DMS79 treated with DMSO at 0.1 percent for 48 hours (cell line): ENCODE measurements at places on chromosomes 16 and 17.

GRCh38 chr16:19338335-19338734, 52.8 kb downstream of the CLEC19A start:
- DNase-seq: no peak

- no peak for DNase-seq
These were observed 318.6 kb downstream of the PMP22 start for GRCh38 chr17:14946481-14946880.

- DNase-seq: no peak
These were observed 626 bp downstream of the PELP1 start for GRCh38 chr17:4703330-4703691.

- DNase-seq: no peak
These were observed 34.0 kb upstream of the ADAMTS18 start for GRCh38 chr16:77468831-77469230.

- DNase-seq: no peak
These were observed 82.3 kb upstream of the ZNF469 start for GRCh38 chr16:88300463-88300835.

- DNase-seq: peak; percentile 54
These were observed 1.4 kb upstream of the NBR1 start for GRCh38 chr17:43169561-43170139.

DNA sequence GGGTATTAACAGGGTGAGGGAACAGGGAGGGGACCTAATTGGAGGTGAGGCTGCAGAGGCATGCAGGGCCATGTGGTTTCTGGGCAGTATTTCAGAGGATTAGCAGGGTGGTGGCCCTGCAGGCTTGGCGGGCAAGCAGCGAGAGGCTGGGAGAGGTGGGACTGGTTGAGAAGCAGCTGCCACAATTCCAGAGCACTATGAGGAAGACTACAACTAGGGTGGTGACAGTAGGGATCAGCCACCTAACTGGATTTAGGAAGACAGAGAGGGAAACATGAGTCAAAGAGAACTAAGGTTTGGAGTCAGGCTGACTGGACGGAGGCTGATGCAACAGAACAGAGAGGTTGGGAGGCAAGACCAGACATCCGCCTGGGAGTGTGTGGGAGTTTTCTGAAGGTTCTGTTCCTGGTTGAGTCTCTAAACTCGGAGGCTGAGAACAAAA, 12.3 kb downstream of the ALOXE3 start:
- no peak for DNase-seq

DNA sequence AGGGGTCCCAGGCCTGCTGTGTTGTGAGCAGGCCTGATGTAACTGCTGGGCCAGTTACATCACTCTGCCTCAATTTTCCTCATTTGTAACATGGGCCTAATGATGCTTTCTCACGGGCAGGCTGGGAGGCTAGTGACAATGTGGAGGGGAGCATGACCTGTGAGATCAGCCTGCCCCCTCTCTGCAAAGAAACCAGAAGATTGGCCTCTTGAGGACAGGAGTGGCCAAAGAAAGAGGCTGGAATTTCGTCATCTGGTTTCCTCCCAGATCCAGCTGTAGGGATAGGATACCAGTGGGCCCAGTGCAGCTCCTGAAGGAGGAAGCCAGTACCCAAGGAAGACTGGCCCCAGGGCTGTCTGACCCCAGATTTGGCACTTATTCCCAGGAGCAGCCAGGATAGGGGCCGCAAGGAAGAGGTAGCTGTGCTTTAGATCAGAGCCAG, 615 bp upstream of the SREBF1 start:
- DNase-seq: no peak

GRCh38 chr17:49935526-49936210, 33.3 kb upstream of the DLX4 start:
- DNase-seq: no peak

GRCh38 chr17:58086953-58087352, 3.7 kb downstream of the DYNLL2 start:
- DNase-seq: no peak

DNA sequence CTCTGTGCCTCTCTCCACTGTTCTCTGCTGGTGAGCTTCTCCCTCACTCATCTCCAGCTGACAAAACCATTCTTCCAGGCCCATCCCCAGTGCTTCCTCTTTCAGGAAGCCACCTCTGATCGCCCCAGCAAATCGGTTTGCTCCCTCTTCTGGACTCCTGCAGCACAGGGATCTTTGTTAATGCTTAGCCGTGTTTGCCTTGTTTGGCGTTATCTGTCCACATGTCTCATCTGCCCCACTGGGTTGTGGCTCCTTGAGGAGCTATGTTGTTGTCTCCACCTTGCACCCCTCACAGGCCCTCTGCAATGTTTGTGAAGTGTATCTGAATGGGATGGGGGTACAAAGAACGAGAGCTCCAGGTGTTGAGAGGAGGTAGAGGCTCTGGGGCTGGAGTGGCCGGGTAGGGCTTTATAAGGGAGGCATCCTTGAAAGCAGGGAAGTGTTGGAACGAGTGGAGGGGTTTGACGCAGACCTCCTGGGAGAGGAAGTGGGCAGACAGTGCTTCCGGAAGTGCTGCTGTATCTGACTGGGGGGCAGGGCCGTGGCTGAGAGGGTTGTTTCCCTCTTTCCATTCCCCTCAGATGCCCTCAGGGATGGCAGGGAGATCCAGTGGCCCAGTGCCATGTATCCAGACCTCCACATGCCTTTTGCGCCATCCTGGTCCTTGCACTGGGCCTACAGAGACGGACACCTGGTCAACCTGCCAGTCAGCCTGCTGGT, 27.8 kb downstream of the CASKIN2 start:
- DNase-seq: no peak

- no peak for DNase-seq
These were observed 38.7 kb downstream of the ESRP2 start for GRCh38 chr16:68197250-68197649.

DNA sequence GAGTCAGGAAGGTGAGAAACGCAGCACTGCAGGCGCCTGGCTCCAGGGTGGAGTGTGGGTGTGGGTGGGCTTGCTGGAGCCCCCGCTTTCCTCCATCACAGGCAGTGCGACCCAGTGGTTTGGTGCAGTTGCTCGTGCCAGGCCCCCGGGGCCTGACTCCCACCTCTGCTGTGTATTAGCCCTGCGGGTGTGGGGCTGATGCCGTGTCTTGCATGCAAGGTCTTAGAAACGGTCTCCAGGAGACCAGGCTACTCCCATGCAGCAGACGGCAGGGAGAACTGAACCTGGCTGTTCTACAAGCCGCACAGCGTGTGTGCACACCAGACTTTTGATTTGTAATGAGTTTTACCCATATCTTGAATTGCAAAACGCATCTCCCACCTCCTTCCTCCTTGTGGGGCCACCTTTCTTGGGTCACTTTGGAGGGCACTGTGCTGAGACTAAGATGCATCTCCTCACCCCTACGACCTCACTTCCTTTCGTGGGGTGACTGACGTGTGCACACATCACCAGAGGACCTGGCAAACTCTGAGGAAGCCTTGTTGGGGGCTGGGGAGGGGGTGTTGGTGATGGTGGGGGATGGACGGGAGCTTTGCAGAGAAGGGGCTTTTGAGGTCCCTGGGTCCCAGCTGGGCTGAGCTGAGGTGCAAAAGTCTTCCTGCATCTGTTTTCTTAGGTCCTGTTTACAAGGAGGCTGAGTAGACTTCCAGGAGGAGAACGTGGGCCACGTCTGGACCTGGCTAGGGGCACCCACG, 101.8 kb upstream of the TNRC6C start:
- DNase-seq: no peak

GRCh38 chr17:44384823-44385286, 4.6 kb downstream of the ITGA2B start:
- no peak for DNase-seq

GRCh38 chr17:31997005-31997404, 10.2 kb upstream of the LRRC37B start:
- no peak for DNase-seq

- DNase-seq: no peak
These were observed 724.1 kb upstream of the SOX9 start for GRCh38 chr17:71396711-71397110.

GRCh38 chr17:83053739-83054451, 25.5 kb upstream of the METRNL start:
- no peak for DNase-seq

GRCh38 chr16:30092373-30093010, 768 bp upstream of the TBX6 start:
- peak; percentile 41 for DNase-seq

- DNase-seq: no peak
These were observed 17.1 kb upstream of the CORO1A start for GRCh38 chr16:30166202-30166902.

- DNase-seq: no peak
These were observed 8.1 kb upstream of the ITGAE start for GRCh38 chr17:3809135-3809534.

GRCh38 chr17:67663457-67663856, 54.3 kb upstream of the NOL11 start:
- no peak for DNase-seq

GRCh38 chr16:28863929-28864793, 518 bp downstream of the SH2B1 start:
- no peak for DNase-seq

DNA sequence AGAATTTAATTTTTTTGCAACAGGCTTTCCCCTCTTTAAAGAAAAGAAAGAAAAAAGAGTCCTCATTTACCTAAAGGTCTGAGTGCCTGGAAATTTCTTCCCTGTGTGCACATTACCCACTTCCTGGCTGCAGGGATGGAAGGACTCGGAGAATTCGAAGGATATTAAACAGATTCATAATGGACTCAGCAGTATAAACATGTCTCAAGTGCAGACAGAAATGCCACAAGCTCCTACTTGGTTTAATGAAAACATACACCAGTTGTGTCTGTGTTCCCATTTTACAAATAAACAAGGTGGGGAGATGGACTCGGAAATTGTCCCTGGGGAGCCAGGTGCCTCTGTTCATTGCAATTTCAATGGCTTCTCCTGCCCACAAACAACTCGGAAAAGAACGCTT, 47.2 kb downstream of the MEOX1 start:
- DNase-seq: peak; percentile 96

- no peak for DNase-seq
These were observed 129.9 kb downstream of the PITPNC1 start for GRCh38 chr17:67506966-67507365.

GRCh38 chr17:35870906-35871819, 2.5 kb upstream of the HEATR9 start:
- no peak for DNase-seq

- DNase-seq: no peak
These were observed 76.7 kb downstream of the CHD9 start for GRCh38 chr16:53131363-53132071.

DNA sequence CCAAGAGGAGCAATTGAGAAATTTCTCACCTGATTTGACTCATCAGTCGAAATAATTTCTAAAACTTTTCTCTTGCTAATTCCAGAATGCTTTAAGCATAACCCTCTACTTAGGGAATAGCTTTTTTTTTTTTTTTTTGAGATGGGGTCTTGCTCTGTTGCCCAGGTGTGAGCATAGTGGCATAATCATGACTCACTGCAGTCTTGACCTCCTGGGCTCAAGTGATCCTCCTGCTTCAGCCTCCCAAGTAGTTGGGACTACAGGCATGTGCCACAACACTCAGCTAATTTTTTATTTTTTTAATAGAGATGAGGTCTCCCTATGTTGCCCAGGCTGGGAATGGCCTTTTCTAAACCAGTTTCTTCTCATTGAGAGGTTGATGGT, 13.7 kb upstream of the NFATC3 start:
- no peak for DNase-seq
